Neural progenitor cell (in vitro differentiated cells): ENCODE measurements at places on chromosomes 6 and 20.

DNA sequence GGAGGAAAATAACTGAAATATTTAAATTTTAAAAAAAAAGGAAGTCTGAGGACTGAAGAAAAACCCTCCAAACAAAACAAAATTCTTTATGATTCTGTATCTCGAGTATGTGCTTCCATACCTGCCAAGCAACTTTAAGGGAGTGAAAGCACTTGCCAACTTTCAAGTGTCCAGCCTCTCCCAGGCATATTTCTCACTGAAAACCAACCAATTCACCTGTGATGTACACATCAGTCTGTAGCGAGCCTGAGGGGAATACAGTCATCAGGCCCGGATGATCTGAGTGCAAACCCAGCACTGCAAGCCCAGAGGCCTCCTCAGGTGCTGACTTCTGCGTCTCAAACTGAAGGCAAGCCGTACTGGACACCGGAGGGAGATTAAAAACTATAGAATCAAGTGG is 164.8 kb upstream of the NT5E start:
- no peak for DNase-seq

- no peak for DNase-seq
These were observed 154.8 kb downstream of the TFAP2B start for GRCh38 chr6:50973464-50973863.

DNA sequence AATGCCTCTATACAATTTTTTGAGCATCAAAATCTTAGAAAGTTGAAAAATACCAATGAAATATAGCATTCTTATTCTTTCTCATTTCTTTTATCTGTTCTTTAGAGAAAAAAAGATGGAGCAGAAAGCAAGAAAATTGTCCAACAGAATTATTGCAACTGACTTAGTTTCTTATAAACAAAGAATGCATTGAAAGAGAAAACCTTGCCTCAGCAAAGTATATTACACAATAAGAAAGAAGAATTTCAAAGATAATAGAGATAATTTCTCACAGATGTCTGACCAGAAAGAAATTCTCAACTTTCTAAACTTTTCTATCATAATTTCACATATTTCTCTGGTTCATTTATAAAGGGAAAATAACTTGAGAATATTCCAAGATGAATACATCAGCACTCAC is 47.0 kb upstream of the PRND start:
- DNase-seq, result no peak

GRCh38 chr6:12103158-12103557 is 91.0 kb downstream of the HIVEP1 start:
- no peak for DNase-seq

DNA sequence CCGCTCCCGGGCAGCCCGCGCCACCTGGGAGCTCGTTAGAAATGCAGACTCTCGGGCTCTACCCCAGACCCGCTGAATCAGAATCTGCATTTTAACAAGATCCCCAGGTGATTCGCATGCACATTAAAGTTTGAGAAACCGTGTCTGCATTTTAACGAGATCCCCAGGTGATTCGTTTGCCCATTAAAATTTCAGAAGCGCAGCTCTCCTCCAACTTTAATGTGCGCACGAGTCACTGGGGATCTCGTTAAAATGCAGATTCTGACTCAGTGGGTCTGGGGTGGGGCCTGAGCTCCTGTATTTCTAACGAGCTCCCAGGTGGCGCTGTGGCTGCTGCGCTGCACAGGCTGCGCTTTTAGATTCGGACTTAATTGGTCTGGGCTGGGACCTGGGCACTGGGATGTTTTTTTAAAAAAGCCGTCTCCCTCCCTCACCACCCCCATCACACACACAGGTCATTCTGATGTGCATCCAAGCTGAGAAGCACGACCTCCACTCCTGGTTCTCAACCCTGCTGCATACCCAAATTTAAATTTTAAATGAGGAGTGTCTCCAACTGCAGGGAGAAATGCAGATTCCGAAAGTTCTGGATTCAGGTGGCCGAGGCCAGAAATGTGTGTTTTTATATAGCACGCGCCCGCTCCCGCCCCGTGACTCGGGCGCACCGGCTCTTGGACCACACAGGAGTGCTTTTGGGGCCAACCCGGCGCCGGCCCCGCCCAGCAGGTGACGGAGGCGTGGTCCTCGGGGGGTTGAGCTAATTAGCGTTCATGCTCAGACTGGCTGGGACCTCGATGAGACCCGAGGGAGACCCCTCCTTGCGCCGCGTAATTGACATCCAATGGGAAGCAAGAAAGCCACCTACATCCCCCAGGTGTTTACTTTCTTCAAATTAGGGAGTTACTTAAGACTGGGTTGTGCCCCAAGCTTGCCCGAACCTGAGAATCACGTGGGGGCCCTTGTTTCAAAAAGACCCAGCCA is 85.8 kb downstream of the ZFP64 start:
- peak; percentile 88 for DNase-seq

DNA sequence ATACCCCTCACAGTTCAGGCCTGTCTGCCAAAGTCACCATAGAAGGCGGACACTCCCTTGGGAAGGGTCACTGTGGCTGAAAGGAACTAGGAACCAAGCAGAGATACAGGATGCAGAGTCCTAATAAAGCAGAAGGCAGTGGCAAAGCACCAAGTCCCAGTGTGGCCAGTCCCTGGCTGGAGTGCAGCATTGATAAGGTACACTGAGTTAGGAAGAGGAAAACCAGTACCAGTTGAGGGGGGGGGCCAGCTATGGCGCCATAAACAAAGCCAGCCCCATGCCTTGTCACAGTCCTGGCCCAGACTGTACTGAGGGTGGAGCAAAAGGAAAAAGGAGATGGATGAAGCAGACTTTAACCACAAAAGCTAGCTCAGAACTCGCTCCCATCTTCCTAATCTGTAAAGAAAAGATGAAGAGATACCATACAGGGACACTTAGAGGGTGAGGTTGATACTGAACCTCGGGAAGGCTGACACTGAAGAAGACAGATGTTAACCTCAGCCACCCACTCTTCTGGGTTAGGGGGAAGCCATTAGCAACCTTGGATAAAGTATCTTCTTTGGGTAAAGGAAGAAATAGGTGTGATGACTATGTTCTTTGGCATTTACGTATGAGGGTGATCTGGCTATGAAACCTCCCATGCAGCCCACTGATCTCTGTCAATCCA is 7.8 kb downstream of the ABHD12 start:
- no peak for DNase-seq

DNA sequence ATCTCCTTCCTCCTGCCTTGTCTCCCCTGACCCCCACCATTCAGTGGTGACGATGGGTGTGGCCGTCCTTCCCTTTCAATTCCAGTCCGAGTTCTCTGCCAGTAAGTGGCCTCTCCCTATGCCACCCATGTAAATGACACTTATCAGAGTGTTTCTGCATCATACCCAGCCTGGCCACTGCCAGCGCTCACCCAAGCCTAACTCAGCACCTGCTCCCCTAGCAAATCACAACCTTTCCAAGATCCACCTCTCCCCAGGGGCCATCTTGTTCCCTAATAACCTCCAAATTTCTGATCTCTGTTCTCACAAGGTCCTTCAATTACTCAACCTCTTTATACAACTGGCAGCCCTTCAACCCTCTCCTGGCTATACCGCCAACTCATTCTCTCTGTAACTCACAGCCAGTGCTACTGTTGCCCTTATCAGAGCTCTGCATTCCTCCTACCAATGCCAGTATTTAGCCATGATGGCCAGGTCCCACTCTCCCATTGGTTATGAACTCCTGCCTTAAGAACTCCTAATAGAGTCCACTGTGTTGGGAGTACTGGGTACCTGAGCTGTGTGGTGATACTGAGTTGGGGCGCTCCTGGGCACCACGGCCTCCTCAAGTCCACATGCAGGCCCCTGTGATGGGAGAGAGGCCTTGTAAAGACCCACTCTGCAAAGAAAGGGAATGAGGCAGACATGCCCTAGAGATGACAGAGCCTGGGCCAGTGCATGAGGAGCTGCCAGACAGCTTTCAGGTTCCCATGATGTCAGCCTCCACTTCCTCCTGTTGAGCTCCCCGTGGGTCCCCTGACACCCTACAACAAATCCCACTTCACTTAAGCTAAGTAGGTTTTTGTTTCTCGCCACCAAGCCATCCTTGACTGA is 187.4 kb upstream of the RREB1 start:
- DNase-seq, result no peak

DNA sequence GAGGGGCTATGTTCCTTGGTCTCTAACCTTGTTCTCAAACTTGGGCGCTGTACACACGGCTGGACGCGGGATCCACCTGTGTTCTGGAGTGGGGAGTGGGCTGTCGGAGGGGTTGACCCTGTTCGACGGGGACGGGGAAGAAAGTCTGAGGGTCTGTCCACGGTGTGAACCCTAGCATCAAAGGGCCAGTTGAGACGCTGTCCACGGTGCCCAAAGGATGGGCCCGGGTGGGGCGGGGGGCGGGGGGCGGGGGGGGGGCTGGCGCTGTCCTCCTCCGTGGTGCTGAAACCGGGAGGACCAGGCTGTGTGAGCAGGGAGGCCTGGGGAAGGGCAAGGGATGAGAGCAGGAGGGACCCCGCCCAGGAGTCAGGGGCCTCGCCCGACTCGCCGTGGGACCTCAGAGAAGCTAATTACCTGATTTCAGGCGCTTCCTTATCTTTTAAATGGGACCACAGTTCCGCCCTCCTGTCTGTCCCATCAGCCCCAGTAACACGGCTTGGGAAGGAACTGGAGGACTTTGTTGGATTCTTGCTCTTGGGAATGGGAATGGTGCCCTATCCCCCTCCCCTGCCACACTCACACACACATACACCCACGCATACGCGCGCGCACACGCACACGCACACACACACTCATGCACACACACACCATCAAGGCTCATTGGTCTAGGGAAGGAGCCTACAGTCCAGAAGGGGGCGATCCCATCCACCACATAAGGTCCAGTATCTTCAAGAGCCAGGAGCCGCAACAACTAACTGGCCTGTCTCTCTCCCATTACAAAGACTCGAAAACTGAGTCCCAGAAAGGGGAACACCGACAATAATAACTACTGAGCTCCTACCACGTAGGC is 1.0 kb upstream of the VSTM2L start:
- DNase-seq, result peak; percentile 82

- peak; percentile 61 for DNase-seq
These were observed 868 bp downstream of the NCOA3 start for GRCh38 chr20:47502271-47503239.

DNA sequence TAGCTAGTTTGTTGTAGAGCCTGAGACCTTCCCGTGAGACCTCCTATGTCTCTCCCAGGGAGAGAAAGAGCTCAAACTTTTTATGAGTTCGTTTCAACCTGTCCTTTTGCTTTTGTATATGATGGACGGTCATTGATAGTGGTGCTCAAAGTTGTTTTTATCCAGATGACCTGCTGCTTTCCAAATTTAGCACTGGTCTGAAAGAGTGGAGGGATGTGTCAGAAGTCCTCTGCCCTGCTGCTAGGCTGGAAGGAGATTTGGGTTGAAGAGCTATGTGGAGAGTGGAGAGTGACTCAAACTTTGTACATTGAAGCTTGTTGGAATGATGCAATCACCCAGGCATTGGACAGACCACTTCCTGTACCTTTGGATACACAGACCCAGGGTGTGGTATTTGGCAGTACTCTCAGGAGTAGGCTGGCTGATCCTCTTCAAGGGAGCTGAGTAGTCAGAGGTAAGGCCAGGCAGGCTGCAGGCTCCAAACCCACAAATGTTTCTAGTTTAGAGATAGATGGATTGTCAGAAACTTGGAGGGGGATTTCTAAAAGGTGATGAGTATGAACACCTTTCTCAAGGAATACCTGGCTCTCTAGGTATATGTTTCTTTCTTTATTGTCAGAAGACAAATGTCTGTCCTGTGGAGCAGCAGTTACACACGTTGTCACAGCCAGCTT is 49.4 kb upstream of the RREB1 start:
- DNase-seq, result no peak

DNA sequence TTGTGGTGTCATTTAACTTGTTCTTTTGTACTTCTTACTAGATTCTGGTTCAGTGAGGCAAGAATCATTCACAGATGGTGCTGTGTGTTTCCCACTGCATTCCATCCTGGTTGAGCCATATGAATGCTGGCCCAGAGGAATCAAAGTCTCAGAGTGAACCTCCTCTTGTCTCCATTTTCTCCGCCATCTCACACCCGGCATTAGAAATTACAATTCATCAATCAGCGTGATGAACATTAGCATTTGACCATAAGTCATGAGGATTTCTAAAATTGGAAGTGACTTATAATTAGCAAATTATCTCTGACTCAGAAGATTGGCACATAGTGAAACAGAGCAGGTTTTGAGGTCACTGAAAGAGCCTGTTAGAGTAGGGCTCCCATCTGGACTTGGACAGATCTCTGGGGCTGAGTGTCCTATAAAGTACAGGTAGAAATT is 25.2 kb downstream of the TNFAIP3 start:
- DNase-seq, result no peak

DNA sequence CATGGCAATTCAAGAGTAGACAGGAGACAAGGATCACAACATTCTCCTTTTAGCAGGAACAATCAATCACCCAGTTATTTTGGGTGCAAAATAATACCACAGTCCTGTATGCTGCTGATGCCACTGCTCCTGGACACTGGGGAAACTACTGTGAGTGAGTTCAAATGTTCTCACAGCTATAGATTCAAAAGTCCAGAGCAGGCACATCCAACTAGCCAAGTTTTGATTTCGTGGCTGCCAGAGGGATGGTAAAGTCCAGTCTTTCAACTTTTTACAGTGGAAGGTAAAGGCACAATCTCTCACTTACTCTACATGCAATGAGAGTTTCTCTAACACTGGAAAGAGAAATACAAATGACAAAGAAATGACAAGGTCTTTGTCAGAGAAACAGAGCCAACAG is 26.9 kb upstream of the TSHZ2 start:
- DNase-seq, result no peak

DNA sequence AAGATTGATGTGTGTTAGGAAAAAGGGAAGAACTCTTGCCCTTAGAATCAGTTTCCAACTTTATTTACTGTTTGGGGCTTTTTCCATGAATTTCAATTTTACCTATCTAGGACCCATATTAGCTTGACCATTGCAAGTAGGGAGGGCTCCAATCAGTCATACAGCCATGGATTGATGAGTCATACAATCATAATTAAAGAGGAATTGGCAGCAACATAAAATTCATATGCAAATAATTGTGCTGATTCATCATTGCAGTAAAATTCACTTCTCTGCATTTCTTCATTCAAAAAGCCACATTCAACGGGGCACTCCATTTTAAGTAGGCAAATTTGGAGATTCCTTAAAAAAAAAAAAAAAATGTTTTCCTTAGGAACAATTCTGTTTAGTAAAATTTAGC is 1016.4 kb downstream of the KIF16B start:
- DNase-seq, result no peak

DNA sequence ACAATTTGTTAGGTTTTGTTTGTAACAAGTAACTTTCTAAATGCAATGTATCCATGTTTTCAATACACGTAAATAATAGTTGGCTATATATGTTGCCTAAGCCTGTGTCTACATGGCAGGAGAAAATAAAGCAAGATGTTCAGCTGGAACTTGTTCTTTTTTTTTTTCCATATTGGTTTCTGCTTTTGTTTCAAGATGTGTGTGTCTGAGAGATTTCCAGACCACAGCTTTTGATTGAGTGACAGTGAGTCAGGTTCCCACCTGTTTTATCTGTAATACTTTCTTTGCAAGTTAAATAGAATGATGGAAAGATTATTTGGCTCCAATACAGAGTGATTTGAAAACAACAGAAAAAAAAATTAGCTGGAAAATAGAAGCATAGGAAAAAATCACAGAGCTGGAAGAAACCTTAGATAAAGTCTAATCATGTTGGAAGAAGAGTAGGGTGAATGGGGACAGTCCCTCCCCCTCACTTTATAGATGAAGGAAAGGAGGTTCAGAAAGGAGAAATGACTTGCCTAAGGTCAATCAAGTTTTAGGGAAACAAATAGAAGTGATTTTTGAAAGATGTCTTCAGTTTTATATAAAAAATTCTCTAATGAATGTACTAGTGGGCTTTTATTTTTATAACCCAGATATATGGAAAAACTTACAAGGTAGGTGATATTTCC is 150.9 kb upstream of the STMND1 start:
- no peak for DNase-seq
